ENCODE measurements at places on chromosomes 16 and 17. TPM values are rescaled to one million over a fixed set of nuclear protein-coding genes. Genes with fewer than 3 reads are reported as not detected.

SLC25A10 gene
- 11.2 TPM for total RNA-seq

SP6 gene
- total RNA-seq, result 0.45 TPM

GRB7 gene
- not detected for total RNA-seq

SPN gene
- 0.36 TPM for total RNA-seq

PRAC2 gene
- not detected for total RNA-seq

LRRC3C gene
- not detected for total RNA-seq

ZNF768 gene
- 16.7 TPM for total RNA-seq

TNP2 gene
- total RNA-seq, result not detected

OGFOD3 gene
- 18.1 TPM for total RNA-seq
